Activated CD4-positive, CD25-positive, alpha-beta regulatory T cell (primary cell): ENCODE measurements at places on chromosomes 12 and 14.

GRCh38 chr12:1804545-1805332, 15.6 kb upstream of the LRTM2 start:
- peak; percentile 70 for DNase-seq

- DNase-seq, result no peak
These were observed 74.3 kb downstream of the SRGAP1 start for GRCh38 chr12:63918800-63919300.

- no peak for DNase-seq
These were observed 3.9 kb downstream of the CD163 start for GRCh38 chr12:7499636-7500035.

GRCh38 chr14:45253754-45254310, 830 bp upstream of the MIS18BP1 start:
- no peak for DNase-seq

GRCh38 chr12:65596514-65597091, 227.7 kb upstream of the HMGA2 start:
- no peak for DNase-seq

DNA sequence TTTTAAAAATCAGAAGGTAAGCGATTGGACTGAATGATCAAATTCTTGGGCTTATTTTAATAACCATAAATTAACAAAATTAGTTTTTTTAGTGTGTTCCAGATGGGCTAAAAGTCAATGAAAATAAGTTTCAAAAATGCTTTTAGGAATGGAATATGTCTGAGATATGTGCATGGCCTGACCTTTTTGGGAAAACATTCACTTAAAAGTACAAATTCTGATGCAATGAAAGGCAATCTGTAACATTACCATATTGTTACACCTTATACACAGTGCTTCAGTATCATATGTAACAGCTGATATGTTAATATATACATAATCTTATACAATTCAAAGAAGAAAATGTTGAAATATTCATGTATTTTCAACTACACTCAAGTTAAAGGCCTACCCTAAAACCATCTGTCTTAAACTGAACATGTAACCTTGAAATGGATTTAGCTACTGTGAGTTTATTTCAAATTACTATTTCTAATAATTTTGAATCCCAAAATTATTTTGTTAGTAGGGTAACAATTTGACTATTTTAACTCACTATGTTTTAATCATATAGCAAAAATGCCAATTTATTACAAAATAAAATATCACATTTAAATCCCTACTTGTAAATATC, 84.8 kb downstream of the EEA1 start:
- DNase-seq, result no peak

- no peak for DNase-seq
These were observed 62.8 kb downstream of the LIN52 start for GRCh38 chr14:74147571-74147970.

DNA sequence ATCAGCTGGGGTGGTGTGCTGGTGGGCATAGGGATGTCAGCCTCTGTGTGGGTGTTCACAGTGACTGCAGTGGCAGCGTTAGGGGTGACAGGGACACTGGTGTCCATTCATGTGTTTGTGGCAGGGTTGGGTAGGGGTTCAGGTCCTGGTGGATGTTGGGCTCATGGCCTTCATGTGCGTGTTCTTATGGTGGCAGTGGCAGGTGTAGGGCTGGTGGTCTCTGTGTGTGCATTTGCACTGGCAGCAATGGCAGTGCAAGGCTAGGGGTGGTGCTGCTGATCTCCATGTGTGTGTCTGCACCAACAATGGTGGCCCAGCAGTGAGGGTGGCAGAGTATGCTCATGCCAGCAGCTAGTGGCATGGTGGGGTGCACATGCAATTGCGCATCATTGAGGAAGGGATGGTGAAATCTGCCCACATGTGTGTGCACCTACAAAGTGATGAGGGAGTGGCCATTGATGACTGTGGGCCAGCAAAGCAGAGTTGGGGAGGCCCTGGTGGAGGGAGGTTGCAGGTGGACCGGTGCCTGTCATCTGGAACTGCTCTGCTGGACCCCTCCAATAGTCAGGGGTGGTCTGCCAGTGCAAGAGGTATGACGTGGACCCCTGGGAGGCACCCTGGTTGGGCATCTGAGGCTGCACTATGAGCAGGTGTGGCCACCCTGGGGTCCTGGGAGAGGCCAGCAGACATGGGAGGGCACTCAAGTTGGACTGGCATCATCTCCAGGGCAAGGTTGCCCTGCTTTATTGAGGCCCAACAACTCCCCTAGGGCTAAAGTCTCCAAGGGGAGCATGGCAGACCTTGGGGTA, 182.9 kb downstream of the TTC6 start:
- DNase-seq, result no peak

GRCh38 chr12:12764824-12765223, 20.6 kb upstream of the APOLD1 start:
- no peak for DNase-seq

DNA sequence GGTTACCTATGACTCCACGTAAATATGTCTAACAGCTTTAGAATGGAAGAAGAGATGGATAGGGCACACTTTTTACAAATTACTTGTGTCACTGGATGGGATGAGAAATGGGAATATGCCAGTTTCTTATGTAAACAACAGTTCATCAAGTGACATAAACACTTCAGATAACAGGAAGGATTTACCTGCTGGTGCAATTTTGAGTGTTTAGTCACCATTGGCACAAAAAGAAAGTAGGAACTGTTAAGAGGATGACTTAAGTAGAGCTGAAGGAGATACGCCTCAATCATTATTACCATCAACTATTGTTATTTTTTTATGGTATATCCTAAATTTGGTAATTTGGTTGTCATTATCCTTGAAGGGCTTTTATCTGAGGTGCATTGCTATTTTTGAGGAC, 83.2 kb downstream of the RMST start:
- no peak for DNase-seq

DNA sequence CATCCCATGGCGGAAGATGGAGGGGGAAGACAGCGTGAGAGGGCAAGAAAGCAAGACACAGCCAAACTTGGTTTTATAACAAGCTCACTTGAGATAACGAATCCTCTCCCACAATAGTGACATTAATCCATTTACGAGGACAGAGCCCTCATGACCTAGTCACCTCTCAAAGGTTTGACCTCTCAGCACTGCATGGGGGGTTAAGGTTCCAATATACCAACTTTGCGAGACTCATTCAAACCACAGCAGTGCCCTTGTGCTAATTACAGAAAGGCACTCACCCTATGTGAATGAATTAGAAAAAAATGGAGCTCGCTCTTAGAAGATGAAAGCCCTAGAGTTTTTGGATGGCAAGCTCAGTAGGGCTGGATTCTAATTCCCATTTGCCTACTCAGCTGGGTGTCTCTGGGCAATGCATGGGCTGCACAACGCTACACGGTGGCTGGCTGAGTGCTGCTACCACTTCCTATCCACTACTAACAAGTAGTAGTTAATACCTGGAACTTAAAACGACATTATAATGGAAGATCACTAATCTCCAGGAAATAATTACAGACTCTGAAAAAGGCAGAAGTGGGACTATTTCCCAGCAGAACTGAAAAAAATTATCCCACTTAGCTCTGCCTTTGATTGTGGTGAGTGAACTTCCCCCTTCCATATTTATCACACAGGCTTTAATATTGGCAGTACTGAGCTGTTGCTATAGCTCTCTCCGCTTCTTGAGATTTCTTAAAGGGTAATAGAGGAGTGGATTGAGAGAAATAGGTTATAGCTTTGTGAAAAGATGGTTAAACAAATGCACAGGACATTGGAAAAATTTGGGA, 27.5 kb downstream of the TESPA1 start:
- DNase-seq, result no peak

GRCh38 chr12:40942326-40942725, 245.8 kb upstream of the PDZRN4 start:
- DNase-seq, result no peak

- DNase-seq, result no peak
These were observed 1.0 kb upstream of the NAP1L1 start for GRCh38 chr12:76085520-76085868.

GRCh38 chr14:96139879-96140278, 64.8 kb upstream of the BDKRB2 start:
- no peak for DNase-seq

DNA sequence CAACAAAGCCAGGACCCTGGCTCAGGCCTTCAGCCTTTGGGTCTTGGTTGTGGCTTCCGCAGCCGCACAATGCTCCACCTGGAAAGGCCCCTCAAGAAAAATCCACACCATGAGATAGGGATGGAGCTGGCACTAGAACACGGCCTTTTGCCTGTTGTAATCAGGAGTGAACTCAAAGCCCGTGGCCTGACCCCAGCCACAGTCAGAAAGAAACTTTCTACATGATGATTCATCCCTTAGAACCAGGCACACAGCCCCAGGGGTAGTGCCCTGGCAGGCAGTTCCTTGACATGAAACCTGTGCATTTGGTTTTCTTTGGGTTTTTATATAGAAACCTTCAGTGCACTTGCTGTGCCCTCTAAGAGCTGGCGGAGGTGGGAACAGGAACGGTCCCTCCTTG, 5.1 kb downstream of the CLMN start:
- DNase-seq, result no peak

DNA sequence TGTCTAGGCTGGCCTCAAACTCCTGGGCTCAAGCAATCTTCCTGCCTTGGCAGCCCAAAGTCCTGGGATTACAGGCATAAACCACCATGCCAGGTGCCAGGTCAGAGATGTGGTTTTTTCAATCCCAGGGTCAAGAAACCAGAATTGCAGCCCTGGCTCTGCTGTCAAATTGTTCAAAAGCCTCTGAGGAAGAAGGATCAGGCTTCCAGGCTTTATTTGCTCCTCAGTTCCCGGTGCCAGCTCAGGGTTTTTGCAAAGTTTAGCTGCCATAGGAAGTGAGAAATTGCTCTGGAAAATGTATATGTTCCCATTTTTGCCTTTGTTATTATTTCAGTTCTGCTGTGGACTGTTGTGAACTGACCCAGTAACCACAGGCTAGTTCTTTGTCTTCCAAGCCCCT, 28.7 kb downstream of the WNT5B start:
- no peak for DNase-seq

DNA sequence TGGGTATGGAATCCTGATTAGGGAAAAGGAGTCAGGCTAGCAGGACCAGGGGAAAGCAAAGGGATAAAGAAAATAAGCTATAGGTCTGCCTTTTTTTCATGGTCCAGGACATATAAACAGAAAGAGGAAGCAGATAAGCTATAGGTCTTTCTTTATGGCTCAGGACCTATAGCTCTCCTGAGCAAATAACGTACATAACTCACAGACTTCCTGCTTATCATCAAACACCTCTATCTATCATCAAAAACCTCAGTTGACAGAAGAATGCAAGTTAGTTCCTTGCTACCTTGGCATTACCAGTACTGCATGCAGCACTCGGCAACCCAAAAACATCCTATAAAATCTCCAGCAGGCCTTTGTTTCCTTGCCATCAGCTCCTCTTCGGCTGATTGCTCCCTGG, 238.7 kb upstream of the OR4E1 start:
- no peak for DNase-seq

DNA sequence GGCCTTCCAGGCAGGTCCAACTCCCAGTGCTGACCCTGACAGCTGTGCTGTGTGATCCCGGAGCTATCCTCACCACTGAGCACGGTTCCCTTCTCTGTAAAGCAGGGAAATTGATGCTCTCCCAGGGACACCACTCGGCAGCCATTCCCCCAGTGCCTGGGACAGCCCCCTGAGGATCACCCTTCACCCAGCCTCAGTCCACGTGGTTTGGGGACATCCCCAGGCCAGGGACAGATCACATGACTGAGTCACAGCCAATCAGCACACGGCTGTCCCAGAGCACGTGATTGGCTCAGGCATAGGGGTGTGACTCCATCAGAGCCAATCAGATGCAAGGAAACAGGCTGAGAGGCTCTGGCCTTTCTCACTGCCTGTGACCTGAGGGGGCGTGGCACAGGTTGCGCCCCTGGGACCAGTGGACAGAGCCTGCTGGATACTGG, 68.8 kb upstream of the SFSWAP start:
- no peak for DNase-seq

DNA sequence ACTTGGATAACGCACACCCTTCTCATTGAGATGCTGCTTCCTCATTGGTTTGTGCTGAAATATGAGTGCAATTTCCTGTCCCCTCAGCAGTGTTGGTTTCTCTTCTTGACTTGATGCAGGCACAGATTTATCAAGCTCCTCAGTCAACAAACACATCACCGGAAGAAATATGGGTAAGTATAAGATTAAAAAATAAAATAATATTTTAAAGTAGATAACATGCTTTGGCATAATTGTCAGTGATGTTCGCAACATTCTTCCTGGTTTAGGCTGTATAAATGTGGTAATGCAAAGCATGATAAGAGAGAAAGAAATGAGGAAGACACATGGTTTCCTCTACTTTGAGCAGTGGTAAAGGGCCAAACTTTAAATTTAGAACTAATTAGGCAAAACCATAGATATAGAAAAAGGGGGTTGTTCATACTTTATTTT, at the start of gene GPR65:
Gene GPR65 (plus strand): TSS at position 86 of the 432 bp plus-strand sequence. CDS start 5,713 bp downstream, outside the sequence.
- DNase-seq, result no peak

- DNase-seq, result no peak
These were observed 29.2 kb downstream of the GLRX5 start for GRCh38 chr14:95564060-95564459.

DNA sequence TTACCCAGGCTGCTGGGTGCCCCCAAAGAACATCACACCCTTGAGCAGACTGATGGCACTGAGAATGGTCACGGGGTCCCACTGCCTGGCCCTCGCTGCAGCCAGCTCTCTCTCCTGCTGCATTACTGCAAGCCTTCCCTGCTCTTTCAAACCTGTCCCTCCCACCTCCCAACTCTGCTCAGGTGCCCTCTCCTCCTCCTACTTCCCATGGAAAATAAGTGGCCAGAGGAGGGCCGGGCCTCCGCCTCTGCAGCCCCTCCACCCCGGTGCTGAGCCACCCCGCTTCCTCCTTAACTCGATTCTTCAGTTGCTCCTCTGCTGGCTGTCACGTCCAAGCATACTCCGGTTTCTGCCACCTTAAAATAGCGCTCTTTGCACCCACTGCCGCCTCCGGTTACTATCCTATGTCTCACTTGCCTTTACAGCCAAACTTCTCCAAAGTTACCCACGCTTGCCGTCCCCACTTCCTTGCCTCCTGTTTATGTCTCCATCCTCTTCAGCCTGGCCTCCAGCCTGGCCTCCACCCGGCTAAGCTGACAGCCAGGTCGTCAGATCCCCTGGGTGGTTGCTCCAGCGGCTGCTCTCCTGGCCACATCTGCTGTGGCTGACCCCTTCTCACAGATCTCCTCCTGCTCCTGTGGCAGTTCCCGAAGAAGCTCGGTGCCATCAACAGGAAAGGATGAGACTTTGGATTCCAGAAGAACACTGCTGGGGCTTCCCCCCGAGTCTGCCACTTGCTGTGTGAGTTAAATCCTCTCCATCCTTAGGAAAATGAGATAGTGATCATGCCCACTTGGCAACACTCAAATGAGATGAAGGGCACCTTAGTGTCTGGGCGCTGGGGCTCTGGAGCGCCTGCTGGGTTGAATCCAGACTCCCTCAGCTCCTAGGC, 7.7 kb downstream of the SMIM41 start:
- no peak for DNase-seq

- DNase-seq, result no peak
These were observed 7.8 kb downstream of the CKB start for GRCh38 chr14:103514596-103515421.

GRCh38 chr14:36215217-36215598, 38.7 kb upstream of the PTCSC3 start:
- DNase-seq, result no peak
